ENCODE measurements at places on chromosomes 16 and 17.

GRCh38 chr16:69861292-69862030, 89.7 kb upstream of the CLEC18A start:
- no peak for DNase-seq

- no peak for DNase-seq
Observed at GRCh38 chr16:383326-384051, 1.7 kb upstream of the PGAP6 start.

DNA sequence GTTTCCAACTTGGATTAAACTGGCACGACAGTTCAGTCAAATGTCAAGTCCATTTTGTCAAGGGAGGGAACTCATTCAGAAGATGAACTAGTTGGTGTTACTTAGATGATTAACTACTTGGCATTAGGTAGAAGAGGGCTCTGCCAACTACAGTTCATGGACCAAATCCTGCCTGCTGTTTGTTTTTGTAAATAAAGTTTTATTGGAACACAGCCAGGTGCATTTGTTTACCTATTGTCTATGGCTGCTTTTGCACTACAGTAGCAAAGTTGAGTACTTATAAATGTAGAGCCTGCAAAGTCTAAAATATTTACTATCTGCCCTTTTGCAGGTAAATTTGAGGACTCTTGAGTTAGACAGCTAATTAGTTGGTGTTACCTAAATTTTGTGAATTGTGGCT, 410.0 kb downstream of the MAF start:
- no peak for DNase-seq

- no peak for DNase-seq
Observed at GRCh38 chr17:59669944-59670343, 37.3 kb downstream of the PTRH2 start.

GRCh38 chr17:38428643-38429371, 543 bp downstream of the ARHGAP23 start:
- no peak for DNase-seq

DNA sequence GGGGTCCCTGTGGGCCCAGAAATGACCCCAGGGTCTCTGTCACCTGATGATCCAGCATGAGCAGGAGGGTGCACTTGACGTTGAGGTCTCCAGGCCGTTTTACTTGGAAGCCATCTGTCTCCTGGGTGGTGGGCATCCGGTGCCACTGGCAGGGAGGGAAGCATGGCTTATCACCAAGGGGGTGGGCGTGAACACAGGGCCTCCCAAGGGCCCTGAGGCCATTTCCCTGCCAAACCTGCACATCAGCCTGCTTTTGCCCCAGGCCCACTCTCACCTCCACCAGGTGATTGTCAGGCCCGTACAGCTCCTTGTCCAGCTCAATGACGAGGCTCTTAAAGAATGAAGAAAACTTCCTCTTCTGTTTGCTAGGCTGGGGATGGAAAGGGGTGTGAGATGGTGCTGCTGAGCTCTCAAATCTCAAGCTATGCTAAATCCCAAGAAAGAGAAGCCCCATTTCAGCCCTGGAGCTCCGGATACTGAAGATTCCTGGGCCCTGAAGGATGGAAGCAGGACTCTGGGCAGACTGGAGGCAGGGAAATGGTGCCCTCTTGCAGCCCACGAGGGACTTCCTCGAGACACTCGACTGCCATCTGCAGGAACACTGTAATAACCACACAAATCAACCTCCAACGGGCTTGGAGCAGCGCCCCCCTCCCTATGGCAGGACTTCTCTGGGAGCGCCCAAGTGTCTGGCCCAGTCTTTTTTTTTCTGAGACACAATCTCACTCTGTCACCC, 7.1 kb upstream of the FTSJ3 start:
- DNase-seq, result no peak

- no peak for DNase-seq
Observed at GRCh38 chr16:68128577-68129305, 43.6 kb downstream of the NFATC3 start.

DNA sequence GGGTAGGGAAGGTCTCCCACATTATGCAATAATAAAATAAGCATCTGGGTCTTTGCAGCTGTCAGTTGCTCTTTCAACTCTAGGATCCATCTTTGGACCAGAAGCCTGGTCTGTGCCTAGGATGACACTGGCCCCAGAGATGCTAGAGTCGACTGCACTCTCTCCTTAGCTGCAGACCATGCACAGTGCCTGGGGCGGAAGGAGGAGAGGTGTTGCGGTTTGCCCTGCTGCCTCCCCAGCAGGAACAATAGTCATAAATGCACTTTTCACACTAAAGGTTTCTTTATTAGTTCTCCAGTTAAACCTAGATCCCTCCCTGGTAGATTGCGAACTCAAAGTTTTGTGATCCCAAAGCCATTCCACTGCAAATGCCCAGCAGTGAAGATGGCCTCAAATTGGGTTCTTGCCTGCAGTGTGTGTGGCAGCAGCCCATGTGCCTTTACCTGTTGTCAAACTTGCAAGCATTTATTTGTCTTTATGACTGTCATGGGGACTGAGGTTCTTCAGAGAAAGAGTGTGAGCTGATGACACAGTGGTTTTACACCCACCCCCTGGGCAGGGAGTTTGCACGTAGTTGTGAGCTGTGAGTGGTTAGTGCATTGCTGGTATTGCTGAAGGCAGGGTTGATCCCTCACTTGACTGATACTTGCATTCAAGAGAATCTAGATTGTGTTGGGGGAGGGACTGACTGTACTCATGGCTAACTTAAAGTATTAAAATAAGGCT, 10.3 kb downstream of the ATXN1L start:
- no peak for DNase-seq

DNA sequence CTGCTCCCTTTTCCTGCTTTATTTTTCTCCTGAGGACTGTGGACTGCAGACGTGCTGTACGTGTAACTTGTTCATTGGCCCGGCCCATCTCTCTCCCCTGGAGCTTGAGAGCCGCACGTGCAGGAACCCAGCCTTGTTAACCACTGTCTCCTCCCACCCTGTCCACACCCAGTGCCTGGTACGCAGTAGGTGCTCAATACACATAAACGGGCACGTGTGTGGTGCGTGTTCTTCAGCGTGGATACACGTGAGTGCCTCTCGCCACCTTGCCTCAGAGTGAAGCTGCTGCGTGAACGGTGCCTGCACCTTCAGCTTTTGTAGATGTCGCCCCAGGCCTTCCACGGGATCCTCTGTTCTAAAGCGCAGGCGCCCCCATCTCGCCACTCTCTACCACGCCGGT, 96.3 kb upstream of the CHMP6 start:
- no peak for DNase-seq
